ENCODE measurements at places on chromosomes 2 and 18. TPM values are rescaled to one million over a fixed set of nuclear protein-coding genes. Genes with fewer than 3 reads are reported as not detected.

The DNAH6 gene
- total RNA-seq, result 2.2 TPM

The GPR35 gene
- total RNA-seq, result 1.6 TPM

- DNase-seq, result no peak
These were observed 12.0 kb upstream of the TUBB6 start for GRCh38 chr18:12296087-12296403.

DNA sequence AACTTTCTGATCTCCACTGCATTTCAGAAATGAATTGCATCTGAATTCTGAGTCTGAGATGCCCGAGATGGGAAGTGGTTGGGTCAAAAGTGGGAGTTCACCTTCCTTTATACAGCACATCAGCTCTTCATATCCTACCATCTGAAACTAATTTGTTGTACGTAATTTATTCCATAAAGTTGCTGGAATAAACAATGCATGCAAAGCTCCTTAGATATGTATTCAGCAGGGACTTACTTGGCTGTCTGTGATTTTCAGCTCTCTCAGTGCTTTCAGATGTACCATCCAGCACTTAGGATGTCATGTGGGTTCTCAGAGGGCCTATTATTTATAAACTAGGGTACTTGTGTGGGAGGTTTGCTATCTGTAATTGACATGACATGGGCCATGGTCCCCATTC, 46.9 kb upstream of the EFEMP1 start:
- DNase-seq, result no peak

- DNase-seq, result no peak
These were observed 56.7 kb downstream of the IL1R2 start for GRCh38 chr2:102048465-102048864.

DNA sequence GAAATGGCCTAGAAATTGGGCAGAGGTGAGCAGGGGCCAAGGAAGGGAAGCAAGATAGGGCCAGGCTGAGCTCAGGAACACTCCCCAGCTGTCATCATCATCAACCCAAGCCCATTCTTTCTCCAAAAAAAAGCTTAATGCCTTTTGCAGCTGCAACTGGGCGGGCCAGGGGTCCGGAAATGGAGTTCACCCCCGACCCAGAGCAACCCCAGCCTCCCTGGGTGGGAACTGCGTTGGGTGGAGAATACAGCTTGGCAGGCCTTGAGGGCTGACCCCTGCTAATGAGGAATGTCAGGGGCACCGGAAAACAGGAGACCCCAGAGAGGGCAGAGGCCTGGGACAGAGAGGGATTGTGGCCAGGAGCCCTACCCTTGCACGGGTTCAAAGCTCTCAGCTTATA, 64.8 kb downstream of the TNS1 start:
- no peak for DNase-seq
